EL (cell line): ENCODE measurements at places on chromosomes 3 and 15.
A peak's percentile ranks its signal among the peaks of the same experiment; 100 is the strongest.

- DNase-seq: no peak
Observed at GRCh38 chr3:24344784-24345439, 149.7 kb downstream of the THRB start.

GRCh38 chr15:33098094-33099058 lies 96.1 kb downstream of the FMN1 start:
- DNase-seq: peak; percentile 95

- DNase-seq: no peak
Observed at GRCh38 chr3:58535531-58536500, 1.2 kb downstream of the ACOX2 start.

DNA sequence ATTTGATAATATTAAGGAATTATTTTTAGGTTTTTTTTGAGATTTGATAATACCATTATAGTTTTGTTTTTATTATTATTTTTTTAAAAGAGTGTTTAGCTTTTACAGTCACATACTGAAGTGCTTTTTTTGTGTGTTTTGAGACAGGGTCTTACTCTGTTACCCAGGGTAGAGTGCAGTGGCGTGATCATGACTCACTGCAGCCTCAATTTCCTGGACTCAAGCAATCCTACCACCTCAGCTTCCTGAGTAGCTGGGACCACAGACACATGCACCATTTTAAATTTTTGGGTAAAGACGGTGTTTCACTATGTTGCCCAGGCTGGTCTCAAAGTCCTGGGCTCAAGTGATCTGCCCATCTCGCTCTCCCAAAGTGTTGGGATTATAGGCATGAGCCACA lies 73.0 kb downstream of the SUMF1 start:
- peak; percentile 37 for DNase-seq

DNA sequence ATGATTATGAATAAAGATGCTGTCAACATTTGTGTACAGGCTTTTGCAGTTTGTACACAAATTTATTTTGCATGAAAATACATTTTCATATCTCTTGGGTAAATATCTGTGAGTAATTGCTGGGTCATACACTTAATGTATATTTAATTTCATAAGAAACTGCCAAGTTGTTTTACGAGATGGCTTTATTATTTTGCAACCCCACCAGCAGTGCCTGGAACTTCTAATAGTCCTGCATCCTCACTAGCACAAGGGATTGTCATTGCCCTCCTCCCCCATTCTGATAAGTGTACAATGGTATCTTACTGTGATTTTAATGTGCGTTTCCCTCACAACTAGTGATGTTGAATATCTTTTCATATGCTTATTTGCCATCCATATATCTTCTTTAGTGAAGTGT lies 45.2 kb downstream of the ASTE1 start:
- no peak for DNase-seq

DNA sequence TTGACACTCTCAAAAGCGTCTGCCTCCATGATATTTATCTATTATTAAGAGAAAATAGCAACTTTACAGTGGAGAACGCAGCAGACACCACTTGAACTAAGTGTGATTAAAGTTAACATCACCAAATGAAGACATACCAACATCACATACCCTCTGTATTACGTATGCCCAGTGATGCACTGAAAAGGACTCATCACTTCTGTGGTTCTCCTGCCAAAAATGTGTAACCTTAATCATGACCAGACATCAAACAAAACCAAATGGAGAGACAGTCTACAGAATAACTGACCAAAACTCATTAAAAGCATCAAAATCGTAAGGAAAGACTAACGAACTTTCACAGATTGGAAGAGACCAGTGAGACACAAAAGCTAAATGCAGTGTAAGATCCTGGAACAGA lies 103.2 kb downstream of the PPP2R3A start:
- peak; percentile 89 for DNase-seq

DNA sequence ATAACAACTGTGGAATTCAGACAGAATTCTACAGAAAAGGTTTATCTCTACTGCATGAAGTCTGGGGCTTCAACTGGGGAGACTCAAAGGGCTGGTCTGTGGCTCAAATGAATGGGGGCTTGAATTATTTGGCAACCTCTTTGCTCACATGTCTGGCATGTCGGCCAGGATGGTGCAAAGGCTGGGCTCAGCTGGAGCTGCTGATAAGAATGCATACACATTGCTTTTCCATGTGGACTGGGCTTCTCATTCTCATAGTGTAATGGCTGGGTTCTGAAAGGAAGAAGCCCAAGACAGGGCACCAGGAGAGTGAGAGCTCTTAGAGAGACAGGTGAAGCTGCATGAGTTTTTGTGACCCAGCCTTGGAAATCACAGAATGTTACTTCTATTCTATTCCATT lies 194.3 kb upstream of the SGO1 start:
- no peak for DNase-seq

- no peak for DNase-seq
Observed at GRCh38 chr3:55615694-55616295, 128.7 kb upstream of the WNT5A start.

GRCh38 chr3:87856126-87856525 lies 202.7 kb downstream of the CGGBP1 start:
- no peak for DNase-seq

DNA sequence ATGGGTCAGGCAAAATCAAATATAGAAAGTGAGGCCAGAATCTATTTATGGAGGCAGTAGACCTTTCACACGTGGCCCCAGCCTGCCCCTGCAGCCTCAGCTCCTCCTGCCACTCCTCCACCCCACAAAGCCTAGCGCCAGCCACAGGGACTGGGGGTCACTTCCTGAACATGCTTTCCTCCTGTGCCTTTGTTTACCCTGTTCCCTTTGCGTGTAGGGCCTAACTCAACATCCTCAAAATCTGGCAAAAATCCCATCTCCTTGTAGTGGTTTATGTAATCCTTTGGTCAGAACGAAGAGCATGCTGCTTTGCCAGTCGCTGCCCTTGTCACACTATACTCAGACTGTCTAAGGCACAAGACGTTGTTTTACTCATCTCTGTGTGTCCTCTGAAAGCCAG lies 39.6 kb downstream of the KBTBD12 start:
- no peak for DNase-seq

DNA sequence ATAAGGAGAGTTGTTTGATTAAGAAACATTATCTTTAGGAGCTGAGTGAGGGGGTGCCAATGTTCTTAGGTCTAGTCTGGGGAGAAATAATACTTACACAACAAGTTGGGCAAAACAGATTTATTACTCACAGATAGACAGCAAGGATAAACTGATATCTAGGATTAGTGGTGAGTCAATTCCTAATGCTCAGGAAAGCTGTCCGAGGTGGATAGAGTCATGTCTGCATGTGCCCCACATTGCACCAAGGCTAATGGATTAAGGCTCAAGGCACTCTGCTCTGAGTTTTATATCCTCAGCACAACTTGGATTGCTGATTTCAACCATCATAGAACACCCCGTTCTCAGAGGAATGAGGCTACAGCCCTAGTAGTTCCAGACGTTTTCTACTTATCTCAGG lies 1042.3 kb downstream of the OTOL1 start:
- no peak for DNase-seq

GRCh38 chr3:190040145-190040544 lies 80.6 kb downstream of the P3H2 start:
- DNase-seq: no peak

- DNase-seq: peak; percentile 21
Observed at GRCh38 chr3:81242871-81243270, 518.6 kb downstream of the GBE1 start.

- DNase-seq: no peak
Observed at GRCh38 chr3:123628996-123629746, 44.3 kb upstream of the HACD2 start.

- DNase-seq: peak; percentile 54
Observed at GRCh38 chr15:67177752-67178151, 76.7 kb downstream of the AAGAB start.

GRCh38 chr3:140020541-140020940 lies 85.6 kb downstream of the CLSTN2 start:
- no peak for DNase-seq

DNA sequence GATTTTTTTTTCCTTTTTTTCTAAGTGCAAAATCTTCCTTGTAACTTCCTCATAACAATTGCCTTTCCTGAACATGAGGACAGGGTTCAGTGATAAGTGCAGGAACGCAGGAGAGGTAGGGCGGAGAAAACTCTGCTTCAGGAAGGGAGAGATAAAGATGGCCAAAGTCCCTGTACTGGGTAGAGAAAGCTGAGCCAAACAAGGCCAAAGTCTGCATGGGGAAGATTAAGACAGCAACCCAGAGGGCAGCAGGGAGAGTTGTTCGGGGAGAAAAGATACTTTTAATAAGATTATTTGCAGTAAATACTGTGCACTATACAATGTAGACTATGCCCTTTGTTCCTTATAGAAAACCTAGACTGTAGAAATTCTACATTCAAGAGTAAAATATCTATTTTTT lies 55.4 kb upstream of the LRRFIP2 start:
- DNase-seq: no peak

DNA sequence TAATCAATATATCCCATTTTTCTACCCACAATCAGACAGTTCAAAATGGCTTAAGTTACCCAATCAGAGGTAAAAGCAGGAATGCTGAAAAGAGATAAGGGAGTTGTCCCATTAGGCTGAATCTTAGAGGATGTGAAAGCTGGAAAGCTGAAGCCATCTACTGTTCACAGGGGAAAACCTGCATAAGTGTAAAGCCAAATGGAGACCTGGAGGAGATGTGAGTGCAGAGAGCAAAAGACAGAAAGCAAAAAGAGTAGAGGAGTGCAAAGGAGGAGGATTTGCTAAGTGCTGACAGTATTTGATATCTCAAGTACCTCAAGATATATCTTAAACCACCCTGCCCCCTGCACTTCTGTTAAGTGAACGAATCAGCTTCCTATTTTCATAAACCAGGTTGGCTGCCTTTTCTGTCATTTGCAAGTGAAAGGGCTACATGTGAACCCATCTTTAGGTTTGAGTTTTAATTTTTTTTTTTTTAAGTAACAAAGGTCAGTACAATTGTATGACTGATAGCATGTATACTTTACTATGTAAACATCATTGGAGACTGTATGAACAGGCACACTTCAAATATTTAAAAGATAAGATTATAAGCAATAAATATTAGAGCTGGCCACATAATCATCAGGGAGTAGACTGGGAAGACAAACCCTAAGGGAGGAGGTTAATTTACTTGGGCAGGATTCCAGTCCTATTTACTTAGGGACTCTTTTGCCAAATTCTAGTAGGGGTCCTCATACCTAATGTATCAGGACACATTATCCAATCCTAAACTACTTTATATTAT lies 22.8 kb upstream of the P2RY1 start:
- no peak for DNase-seq

DNA sequence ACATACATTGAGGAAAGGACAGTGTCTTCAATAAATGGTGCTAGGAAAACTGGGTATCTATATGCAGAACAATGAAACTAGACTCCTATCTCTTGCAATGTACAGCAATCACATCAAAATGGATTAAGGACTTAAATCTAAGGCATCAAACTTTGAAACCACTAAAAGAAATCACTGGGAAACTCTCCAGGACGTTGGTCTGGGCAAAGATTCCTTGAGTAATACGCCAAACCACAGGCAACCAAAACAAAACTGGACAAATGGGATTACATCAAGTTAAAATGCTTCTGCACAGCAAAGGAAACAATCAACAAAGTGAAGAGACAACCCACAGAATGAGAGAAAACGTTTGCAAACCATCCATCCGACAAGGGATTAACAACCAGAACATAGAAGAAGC lies 14.5 kb downstream of the LAMP3 start:
- DNase-seq: peak; percentile 60

DNA sequence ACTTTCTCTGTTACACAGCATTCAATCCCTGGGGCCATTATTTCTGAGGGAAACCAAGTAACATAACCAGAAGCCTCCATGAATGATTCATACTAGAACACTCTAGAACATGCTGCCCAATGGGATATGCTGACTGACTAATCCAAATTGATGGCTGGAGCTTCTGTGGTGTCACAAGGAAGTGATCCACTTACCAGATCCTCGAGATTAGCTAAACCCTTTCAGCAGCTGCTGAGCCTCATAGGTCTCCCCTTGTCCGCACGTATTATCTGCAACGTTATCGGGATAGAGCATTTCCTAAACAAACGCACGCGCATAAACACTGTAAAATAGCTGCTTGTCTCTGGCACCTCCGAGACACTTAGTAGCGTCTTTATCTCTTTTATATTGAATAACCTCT lies 61.2 kb upstream of the PROK2 start:
- no peak for DNase-seq

DNA sequence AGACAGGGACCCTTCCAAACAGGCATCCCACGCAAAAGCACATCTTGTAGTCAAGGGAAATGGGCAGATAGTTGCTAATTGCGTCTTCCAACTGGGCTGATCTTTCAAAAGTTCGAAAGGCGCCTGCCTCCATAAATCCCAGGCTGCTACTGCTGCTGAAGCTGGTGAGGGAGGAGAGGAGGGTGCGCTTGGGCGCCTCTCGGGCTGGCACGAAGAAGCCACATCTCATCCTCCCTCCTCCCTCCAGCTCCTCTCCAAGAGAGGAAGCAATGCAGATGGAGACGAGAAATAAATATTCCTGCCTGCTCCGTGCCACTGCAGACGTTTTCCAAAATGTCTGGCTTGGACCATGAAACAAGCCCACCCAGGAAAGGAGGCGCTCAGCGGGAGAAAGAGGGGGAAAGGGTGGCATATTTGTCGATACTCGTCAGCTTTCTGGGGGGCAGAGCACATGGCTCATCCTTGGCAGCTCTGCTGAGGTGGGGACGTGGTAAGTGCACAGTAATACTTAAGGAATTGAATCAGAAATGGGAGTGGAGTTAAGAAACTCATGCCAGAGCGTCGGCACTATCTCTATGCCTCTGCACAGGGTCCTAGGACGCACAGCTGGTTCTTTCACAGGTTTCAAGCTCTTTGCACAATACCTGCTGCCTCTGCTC lies 88.9 kb upstream of the FEZF2 start:
- peak; percentile 1 for DNase-seq

DNA sequence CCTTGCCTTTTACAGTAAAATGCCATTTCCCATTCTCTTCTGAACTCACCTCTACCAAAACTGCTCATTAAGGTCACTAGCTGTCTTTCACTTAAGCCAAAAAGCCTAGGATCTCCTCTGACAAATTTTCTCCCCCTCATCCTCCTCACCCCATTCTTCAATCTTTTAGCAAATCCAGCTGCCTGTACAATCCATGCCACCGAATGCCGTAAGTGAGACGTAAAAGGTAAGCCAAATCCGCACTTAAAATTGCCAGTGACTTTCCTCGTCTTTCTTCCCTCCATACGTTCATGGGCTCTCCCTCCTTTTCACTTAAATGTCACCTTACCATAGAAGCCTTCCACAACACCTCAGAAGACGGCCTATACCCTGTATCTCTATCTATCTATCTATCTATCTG lies 13.8 kb downstream of the PSMD6 start:
- DNase-seq: no peak

DNA sequence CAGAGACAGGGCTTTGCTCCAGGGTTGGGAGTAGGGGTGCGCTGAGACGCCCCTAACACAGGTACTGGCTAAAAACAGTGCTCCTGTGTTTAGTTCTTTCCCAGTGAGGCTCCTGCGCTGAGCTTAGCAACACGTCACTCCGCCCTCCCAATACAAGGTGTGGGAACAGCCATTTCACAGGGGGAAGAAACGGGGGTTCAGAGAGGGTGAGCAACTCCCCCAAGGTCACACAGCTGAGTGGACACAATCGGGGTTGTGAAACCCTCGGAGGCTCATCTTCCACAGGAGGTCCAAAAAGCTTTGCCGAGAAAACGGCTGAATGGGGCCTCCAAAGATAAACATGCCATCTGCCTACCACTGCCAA lies 628 bp downstream of the PRRT3 start:
- DNase-seq: no peak
